Activated CD4-positive, alpha-beta T cell treated with anti-CD3 and anti-CD28 coated beads, Interleukin-2, amount 10 ng/mL, durations not matched to agents 24 days and 14 days (primary cell): ENCODE measurements at places on chromosomes 16 and 17. TPM values are rescaled to one million over a fixed set of nuclear protein-coding genes. Genes with fewer than 3 reads are reported as not detected.

DNA sequence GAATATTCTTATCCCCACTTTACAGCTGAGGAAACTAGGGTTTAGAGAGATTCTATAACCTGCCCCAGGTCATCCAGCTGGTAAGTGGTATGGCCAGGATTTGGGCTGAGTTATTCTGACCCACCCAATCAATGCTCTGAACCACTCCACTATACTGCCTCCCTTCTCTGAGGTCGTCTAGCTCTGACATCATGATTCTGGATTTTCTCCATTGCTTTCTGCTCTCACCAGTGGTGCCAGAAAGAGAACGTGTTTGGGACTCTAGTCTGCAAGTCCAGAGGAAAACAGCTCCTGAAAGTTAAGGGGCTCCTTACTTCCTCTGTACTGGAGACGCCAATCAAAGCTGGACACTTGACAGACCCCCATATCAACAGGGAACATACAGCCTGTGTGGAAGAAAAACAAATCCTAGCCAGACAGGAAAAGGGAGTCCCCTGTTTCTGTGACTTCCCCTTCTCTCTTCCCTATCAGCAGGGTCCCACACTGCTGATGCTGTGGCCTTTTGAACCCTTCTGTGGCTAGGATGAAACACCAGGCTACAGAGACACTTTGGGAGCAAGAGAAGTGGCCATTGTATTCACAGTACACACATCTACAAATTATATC is 6.0 kb upstream of the EZH1 start:
- no peak for DNase-seq

TNK1 gene
- total RNA-seq: 5.3 and 5.5 TPM in 2 replicates

SPECC1 gene
- total RNA-seq: 6.0 and 6.4 TPM in 2 replicates

CUEDC1 gene
- 0.50 and 0.58 TPM in 2 replicates for total RNA-seq

GRCh38 chr16:65355706-65356105 is 233.8 kb upstream of the CDH11 start:
- DNase-seq: no peak

- DNase-seq: no peak
Measured at GRCh38 chr16:6363896-6364607, 968.6 kb upstream of the RBFOX1 start.

ALOX12B gene
- total RNA-seq: 0.77 and 0.88 TPM in 2 replicates

GRCh38 chr17:7063518-7064094 is 16.4 kb downstream of the CLEC10A start:
- DNase-seq: no peak

DNA sequence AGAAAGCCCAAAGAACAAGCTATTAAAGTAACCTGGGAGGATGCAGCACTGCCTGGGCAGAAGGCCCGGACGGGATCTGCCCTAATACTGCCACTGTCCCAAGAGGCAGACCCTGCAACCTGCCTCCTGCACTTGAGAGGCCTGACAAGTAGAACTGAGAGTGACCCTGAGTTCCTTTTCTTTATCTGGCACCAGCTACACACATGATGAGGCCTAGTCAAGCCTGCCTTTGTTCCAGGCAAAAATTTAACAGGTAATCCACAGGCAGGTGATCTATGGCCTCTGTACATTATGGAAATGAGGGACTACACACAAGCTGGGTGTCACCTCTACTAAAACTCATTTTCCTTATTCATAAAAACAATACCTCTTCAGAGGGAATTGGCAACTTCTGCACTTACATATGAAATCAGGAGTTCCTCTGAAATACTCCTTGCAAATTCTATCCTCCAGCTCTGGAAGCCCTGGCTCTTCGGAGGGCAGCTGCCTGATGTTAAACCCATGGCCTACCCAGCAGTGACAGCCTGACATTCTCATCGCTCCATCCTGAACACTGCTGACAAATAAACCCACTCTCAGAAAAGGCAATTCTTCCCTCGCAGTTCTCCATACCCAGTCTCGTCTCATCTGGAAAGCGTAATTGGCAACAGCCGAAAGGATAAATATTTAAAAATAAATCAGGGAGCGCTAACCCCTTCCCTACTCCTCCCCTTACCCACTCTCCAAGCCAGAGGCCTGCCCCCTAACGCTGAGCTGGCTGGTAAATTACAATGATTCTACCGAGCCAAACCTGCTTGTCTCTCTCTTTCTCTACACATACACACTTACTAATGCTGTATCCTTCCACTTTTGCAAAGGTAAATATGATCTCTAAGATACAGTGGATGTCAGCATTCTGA is 2.5 kb upstream of the ZFHX3 start:
- no peak for DNase-seq

DNA sequence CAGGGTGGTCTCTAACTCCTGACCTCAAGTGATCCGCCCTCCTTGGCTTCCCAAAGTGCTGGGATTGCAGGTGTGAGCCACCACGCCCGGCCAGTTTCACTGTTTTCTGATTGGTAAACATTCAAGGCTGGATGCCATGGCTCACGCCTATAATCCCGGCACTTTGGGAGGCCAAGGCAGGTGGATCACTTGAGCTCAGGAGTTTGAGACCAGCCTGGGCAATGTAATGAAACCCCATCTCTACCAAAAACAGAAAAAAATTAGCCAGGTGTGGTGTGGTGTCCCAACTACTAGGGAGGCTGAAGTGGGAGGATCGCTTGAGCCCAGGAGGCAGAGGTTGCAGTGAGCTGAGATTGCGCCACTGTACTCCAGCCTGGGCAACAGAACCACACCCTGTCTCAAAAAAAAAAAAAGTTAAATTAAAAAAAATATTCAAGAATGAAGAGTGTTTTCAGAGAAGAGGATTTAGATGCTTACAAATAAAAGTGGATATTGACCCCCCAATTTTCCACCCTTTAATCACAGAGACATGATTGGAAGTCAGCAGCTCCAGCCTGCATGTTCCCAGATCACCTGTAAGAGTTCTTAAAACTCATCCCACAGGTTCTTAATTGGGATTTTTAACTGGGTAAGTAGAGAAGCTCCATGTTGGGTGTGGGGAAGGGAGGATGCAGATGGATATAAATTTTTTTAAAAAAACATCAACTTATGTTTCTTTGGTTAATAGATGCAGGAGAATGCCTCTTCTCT is 23.8 kb downstream of the HLF start:
- no peak for DNase-seq

- DNase-seq: no peak
Measured at GRCh38 chr16:67396159-67397035, 3.1 kb upstream of the TPPP3 start.
